ENCODE measurements at places on chromosomes 12 and 14.

DNA sequence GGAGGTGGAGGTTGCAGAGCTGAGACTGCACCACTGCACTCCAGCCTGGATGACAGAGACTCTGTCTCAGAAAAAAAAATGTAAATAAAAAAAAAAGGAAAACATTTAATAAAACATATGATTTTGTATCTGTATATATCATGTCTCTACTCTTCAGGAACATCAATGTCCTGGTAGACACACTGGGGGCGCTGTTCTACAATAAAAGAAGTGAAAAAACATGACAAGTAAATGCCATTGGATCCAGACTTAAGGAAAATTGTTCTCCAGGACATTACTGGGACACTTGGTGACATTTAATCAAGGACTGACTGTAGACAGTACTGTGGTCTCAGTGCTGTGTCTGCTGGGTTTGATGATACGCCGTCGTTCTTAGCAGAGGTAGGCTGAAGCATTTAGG is 15.5 kb upstream of the KLC1 start:
- no peak for DNase-seq

DNA sequence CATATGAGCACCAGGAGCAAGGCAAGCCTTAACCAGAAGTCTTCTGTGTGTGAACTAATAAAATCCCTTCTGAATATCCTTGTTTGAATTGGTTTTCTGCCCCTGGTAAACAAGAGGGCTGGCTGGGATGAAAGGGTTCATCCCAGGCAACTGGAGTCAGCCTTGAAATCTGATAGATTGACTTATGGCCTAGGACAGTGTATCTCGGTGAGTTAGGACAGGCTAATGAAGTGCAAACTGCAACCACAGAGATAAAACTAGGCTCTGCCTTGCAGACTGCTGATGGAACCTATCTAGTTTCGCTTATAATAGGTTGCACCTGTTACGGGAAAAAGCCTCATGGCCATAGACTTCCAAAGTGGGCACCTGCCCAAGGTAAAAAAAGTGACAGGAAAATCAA is 451.9 kb upstream of the NOVA1 start:
- no peak for DNase-seq

GRCh38 chr14:26741711-26742212 is 143.9 kb upstream of the NOVA1 start:
- DNase-seq, result no peak

DNA sequence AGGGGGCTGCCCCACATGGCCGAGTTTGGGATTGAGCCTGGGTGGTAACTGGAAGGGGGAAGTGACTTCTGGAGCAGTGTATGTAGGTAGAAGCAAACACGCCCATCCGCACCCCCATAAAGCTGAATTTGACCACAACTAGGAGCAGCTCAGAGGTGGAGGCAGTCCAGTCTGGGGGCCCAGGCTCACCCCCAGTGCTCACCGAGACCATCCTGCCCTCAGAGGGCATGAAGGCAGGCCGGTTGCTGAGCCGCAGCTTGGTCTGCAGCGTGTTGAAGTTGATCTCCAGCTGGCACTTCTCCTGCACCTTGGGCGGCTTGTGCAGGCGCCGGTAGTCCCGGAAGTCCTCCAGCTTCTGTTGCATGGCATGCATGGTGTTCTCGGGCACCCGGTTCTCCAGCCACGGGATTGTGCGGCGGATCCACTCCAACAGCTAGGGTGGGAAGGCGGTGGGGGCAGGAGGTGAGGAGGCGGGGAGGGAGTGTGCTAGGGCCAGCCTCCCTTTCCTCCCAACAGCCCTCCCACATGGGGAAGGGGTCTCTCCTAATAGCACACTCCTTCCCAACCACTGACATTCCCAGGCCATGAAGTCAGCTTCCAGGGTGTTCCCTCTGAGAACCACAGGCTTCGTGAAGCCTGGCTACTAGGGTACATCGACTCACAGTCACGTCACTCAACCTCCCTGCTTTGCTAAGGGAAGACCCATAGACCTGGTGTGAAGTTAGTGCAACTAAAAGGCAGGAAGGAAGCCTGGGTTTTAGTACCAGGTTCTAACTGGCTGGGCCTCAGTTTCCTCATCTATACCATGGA is 87.0 kb downstream of the ACTN1 start:
- peak; percentile 31 for DNase-seq

- no peak for DNase-seq
Observed at GRCh38 chr12:83408851-83409250, 722.1 kb downstream of the TMTC2 start.

DNA sequence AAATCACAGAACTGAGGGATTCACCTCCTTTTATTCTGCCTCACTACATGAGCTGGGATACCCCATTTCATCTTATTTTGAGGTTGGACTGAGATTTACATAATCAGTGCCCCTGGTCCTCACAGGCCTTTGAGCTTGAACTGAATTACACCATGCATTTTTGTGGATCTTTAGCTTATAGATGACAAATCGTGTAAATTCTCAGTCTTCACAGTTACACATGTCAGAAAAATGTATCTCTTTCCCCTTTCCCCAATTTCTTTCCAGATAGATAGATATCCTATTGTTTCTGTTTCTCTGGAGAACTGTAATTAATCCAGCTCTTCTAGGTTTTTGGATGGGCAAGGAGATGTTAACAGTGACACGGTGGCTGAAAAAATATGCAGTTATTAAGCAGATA is 1778.9 kb upstream of the SEL1L start:
- DNase-seq, result no peak

GRCh38 chr12:29226616-29227015 is 77.5 kb downstream of the FAR2 start:
- peak; percentile 44 for DNase-seq

DNA sequence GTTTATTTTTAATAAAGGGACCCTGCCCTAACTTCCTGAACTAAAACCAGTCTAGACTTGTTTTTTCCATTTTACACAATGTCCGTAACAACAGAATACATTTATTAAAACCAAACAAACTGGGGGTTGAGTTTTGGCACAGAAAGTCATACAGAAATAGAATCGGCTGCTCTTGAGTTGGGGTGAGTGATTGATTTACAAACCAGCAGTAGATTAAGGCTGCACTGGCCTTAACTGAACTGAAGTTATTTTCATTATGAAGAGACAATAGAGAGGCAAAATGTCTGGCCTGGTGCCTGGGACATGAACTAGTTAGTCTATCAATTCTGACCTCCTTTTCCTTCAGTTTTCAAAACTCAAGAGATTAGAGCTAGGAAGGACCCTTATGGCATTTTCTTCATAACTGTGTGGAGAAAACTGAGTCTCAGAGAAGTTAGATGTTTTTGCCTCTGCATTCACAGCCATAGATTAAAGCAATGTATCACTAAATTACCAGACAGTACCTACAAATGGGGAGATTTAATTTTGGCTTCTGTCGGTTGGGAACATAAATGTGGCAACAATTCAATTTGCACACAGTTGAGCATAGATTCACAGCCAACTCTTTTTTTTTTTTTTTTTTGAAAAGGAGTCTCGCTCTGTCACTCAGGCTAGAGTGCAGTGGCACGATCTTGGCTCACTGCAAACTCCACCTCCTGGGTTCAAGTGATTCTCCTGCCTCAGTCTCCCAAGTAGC is 19.8 kb upstream of the MGP start:
- no peak for DNase-seq

- no peak for DNase-seq
Observed at GRCh38 chr14:68691031-68691791, 101.7 kb downstream of the ZFP36L1 start.

- DNase-seq, result no peak
Observed at GRCh38 chr14:64928239-64929013, 14.1 kb downstream of the GPX2 start.

DNA sequence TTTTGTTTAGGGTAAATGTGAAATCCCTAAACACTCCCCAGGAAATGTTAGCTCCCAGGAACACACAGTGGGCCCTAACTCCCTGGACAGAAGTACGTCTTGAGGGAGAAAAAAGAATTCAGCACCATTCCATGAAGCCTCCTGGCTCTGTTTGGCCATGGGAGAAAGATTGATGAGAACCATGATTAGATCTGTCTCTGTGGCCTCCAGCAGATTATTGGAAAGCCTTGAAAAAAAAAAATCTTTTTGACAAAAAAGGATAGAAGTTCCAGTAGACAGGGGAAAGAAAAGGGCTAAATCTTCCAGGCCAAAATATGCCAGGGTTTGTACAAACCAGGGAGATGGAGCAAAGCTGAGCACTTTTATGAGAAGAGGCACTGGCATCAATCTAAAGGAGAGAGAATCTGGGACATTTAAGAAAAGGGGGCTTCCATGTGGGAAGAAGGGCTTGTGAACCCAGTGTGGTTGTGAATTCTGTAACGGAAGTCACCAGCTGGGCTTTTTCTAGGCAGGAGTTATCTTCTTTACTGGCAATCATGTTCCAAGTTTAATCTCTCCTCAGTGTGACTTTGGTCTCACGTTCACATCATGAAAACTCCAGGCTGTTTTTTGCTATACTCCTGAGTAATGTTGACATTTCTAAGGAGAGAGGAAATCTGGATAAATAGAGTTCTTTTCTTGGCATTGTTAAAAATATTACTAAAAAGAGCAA is 426.7 kb downstream of the RAD51B start:
- no peak for DNase-seq

GRCh38 chr12:128091951-128092382 is 175.0 kb upstream of the TMEM132C start:
- DNase-seq, result no peak

DNA sequence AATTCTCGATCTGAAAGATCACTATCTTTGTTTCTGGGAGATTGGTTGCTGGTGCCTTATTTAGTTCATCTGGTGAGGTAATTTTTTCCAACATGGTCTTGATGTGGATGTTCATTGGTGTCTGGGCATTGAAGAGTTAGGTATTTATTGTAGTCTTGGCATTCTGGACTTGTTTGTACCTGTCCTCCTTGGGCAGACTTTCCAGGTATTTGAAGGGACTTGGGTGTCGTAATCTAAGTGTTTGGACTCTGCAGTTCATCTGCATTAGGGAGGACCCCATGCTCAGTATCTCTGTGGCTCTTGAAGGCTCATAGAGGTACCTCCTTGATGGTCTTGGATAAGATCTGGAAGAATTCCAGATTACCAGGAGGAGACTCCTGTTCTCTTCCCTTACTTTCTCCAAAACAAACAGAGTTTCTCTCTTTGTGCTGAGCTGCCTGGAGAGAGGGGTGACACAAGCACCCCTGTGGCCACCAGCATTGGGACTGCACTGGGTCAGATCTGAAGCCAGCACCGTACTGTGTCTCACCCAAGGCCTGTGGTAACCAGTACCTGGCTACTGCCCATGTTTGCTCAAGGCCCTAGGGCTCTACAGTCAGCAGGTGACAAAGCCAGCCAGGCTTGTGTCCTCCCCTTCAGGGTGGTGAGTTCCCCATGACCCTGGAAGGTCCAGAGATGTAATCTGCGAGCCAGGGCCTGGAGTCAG is 5.3 kb downstream of the A2ML1 start:
- no peak for DNase-seq

DNA sequence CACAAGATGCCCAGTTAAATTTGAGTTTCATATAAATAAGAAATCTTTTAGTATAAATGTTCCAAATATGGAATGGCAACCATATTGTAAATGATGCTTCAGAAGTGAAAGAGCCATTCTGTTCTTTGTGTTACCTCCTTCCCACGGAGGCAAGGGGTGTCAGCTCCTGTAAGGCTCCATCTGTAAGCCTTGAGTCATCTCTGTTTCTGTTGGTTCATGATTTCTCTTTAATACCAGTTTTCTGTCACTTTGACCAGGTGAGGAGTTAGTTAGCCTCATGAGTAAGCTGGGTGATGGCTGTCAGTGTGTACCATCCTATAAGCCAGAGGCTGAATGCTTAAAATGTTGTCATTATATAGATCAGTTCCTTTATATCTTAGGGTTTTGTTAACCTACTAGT is 61.9 kb downstream of the TMEM30B start:
- peak; percentile 59 for DNase-seq

Data from PC-3 (cell line).